Stimulated activated CD4-positive, alpha-beta T cell treated with anti-CD3 and anti-CD28 coated beads, Interleukin-4, amount 100 ng/mL, for 24 hours (primary cell): ENCODE measurements at places on chromosomes 16 and 17.
A peak's percentile ranks its signal among the peaks of the same experiment; 100 is the strongest.

GRCh38 chr16:11670171-11671131, 2.2 kb downstream of the SNN start:
- DNase-seq: peak; percentile 34

DNA sequence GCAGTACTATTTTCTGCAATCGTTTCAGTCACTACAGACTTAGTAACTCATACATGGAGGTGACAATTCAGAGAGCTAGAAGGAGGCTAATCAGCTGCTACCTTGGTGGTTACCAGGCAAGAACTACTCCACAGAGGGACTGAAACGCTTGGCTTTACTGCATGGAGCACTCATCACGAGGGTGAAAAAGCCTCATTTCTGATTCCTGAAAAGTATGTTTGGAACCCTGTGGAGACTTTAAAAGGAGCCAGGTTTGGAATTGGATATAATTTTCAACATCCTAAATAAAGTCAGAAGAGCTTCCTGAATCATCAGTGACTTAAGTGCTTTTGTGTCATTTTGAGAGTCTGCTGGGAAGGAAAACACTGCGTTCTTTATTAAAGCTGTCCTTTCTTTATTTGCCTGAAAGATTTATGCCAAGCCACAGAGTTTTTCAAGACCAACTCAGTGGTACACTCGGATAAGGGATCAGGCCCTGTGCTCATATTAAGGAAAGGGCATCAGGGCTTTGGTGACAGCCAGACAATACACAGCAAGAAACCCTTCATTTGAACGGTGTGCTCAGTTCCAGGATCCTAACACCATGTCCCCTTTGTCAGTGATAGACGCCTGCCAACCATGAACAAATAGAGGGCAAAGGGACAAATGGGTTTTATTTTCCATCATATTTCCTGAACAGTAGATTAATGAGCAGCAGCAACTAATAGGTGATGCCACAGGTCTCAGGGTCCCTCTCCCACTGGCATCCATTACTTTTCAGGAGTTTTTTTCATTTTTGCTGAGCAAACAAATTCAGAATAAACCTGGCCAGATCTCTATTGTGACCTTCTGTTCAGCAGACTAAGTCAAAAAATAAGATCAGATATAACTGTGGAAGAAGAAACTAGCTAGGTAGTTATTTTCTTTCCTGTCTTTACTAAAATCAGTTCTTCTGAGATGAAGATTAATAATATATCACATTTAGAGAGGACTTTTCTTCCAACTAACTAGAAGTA, 80.5 kb upstream of the CLEC18B start:
- no peak for DNase-seq

DNA sequence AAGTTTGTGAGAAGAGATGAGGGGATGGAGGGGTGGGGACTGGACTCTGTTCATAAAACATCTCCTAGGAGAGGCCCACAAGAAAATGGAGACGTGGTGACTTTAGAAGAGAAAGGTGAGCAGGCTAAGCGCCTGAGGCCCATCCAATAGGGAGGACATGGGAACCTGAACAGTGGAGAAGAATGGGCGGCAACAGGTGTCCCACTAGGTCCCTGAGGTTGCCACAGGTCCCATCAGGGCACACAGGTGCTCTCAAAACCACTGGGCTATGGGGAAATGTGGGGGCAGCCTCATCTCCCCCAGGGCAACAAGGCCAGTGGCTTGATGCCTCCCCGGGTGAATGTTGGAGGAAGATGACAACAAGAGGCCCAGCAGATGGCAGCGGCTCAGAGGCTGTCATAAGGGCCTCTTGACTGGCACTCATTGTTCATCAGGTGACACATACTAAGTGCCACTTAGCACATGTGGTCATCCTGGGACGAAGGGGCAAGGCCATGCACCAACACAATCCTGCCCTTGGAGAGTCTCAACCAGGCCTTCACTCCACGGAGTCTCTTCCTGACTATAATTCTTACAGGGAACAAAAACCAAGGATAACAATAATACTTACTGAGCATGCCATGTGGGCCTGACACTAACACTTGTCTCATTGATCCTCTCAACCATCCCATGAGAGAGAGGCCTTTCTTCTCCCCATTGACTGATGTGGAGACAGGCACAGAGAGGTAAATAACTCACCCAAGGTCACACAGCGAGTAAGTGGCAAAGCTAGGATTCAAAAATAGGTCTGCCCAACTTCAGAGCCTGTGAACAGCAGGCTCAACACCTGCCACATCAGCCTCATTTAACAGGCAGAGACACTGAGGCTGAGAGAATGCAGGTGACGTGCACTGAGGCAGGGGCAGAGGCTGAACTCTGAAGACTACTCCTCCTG, 38.0 kb downstream of the CUEDC1 start:
- DNase-seq: peak; percentile 18

- DNase-seq: no peak
These were observed 248.7 kb downstream of the RBFOX3 start for GRCh38 chr17:79361873-79362771.

DNA sequence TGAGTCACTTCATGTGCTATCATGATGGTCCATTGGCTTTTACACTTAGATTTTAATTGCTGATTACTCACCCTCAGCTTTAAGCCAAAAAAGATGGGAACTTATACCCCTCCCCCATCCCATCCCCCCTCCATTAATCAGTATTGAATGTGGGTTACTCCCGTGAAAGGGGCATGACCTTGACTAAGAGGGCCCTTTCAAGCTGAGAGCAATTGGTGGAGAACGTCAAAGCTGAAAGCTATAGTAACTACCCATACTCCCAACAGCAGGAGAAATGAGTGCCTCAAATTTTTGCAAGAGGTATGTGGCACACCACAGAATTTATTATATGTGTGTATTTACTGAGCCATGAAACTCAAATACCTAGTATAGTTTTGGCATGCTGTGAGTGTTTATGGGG, 99.7 kb upstream of the CDH8 start:
- DNase-seq: no peak

DNA sequence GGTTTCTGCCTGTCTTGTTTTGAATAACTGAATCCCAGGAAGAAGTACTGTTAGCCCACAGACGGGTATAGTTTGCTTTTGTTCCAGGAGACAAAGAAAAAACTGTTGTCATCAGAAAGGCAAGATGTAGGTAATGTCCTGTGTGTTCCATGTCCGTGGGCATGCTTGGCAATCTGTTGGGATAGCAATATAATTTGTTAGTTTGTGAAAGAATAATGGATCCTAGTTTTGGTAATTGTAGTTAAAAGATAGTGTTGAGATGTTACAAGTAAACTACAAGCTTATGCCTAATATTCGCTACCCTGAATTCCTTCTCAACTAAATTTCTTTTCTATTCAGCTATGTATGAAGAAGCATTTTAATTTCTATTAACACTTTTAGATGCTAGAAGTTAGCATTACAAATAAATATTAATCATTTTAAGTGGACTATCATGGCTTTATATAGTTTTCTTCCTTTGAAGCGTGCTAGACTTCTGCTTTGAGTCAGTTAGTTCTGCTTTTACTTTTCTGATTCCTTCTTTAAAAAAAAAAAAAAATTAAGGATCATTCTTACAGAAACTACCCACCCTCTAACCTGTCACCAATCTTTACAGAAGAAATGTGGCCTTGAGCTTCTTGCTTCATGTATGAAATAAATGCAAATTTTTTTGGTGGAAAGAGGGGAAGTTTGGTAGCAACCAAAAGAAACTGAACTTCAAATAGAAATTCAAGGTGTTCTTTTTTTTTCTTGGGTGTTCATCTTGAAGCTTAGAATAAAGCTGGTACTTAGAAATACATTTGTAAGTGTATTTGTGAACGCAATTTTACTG, 2.4 kb downstream of the EVI2A start:
- DNase-seq: no peak

DNA sequence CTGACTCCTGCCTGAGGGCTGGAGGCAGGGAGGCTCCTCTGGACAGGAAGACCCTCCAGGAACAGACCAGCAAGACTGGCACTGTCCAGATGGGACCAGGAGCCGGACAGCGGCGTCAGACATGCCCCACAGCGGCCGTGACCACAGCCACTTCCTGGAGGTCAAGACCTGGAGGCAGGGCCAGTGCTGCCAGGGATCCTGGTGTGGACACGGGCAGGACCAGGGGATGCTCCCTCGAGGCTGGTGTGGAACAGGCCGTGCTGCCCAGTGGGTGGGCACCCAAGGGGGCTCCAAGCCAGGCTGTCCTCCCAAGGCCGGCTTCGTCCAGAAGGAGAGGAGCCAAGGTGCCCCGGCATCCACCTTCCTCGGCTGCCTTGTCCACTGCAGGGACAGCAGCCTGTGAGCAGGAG, 4.5 kb upstream of the CCDC57 start:
- DNase-seq: no peak

GRCh38 chr16:83835586-83836566, 28.1 kb downstream of the HSBP1 start:
- no peak for DNase-seq

DNA sequence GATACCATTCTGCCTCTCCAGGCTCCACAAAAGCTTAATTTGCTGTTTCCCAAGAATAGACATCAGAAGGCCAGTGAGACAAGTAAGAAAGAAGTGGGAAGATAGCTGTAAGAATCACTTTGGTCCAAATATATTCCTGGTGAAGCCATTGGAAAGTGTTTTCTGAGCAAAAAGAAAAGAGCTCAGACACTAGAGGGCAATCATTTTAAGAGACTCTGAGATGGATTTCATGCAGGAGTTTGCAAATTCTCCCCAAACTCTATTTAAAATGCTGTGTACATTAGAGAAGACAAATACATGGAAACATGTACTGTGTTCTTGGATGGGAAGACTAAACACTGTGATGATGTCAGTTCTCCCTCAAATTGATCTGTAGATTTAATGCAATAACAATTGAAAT, 8.0 kb upstream of the SLC6A2 start:
- DNase-seq: no peak

GRCh38 chr16:85047867-85048455, 20.4 kb downstream of the KIAA0513 start:
- no peak for DNase-seq

DNA sequence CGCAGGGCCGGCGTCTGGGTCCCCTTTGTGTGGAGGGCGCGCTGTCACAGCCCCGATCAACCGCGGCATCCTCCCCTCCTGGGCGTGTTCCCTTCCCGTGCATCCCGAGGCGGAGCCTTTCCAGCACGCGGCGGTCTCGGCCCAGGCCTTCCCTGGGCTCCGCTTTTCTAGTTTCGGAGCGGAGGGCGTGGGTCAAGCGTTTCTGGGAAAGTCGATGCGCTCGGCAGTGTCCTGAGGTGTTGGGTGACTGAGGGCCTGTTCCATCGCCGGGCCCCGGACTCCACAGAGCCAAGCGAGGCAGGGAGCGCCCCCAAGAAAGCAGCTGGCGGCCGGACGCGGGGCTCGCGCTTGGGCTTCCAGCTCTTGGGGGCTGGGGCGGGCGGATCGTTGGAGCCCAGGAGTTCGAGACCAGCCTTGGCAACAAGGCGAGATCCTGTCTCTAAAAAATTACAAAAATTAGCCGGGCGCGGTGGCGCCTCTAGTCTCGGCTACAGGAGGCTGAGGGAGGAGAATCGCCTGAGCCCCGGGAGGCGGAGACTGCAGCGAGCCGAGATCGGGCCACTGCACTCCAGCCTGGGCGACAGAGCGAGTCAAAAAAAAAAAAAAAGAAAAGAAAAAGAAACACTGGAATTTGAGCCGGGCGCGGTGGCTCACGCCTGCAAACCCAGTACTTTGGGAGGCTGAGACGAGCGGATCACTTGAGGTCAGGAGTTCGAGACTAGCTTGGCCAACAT, 806 bp downstream of the IFT140 start:
- peak; percentile 17 for DNase-seq

- DNase-seq: peak; percentile 10
These were observed 98.6 kb downstream of the USP22 start for GRCh38 chr17:20944014-20944865.

DNA sequence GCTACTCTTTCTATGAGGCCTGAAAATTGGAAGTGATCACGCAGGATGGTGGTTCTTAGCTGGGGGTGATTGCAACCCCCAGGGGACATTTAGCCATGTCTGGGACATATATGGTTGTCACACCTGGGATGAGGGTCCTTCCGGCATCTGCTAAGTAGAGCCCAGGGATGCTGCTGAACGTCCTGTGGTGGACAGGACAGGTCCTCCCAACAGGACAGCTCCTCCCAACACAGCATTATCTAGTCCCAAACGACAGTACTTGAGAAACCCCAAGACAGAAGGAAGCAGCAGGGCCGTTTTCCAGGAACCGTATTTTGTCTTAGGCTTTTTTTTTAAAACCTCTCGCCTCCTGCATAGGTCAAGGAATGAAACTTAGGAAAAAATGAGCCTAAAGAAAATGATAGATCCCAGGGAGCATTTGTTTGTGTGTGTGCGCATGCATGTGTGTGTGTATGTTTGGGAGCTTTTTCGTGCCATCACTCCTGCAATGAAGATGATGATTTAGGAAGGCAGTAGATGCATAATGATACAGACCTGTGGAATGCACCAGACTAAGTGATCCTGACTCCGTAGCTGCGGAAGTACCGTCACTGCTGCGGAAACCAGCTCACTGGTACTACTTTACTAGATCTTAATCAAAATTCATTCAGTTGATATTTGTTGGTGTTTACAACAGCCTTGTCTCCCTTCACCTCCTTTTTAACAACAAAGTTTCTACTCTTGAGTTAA, 118.2 kb downstream of the SNX29 start:
- DNase-seq: no peak
